Lung microvascular endothelial cell (primary cell): ENCODE measurements at places on chromosomes 6 and 20. TPM values are rescaled to one million over a fixed set of nuclear protein-coding genes. Genes with fewer than 3 reads are reported as not detected.

The GPX5 gene
- not detected in 2 replicates for total RNA-seq

DNA sequence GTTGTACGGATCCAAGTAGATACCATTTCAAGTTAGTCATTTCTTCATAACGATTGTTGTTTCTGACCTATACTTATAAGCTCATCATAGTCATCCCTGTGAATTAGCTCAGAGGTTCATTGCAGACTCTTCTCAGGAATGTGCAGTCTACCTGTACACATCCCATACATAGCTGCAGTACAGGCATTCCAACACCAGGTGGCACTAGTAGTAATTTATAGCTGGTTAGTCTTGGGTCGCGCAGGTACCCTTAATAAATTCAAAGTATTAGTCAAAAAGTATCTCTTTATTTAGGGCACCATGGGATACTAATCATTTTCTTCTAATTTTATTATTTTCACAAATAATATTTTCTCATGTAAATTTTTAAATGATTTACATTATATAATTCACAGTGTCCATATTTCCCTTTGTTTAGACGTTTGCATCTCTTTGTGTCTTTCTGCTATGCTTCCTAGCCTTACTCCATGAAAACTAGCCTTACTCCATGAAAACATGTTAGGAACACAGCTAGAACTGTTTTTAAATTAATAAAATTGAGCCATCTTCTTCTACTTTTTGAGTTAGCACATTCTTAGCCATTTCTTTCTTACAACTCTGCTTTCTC lies 128.6 kb upstream of the FAM83B start:
- peak; percentile 48 for DNase-seq

The MYB gene
- not detected in 2 replicates for total RNA-seq

DNA sequence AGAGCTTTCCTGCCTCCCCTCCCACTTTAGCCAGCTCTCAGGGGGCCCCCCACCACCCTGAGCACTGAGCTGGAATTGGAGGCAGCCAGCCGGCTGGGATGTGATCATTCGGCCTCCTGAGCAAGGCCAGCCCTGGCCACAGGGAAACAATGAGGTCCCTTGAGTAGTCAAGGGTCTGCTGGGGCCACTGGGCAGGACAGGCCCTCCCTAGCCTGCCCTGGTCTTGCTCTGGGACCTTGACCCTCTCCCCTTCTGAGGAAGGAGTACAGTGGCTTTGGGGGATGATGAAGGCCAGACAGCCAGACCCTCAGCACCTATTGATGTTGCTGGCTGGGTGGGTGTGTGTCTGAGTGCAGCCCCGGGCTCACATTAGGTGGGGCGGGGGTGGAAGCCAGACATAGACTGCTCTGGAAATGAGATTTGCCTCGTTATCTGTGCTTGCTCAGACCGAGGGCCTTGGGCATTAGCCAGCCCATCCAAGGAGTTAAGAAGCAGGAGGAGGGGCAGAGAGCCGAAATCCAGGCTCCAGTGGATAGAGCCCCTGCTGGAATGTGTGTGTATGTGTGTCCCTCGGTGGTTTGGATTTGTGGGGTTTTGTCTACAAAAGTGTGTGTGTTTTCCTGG lies 21.3 kb downstream of the CD40 start:
- no peak for DNase-seq

The TFAP2C gene
- total RNA-seq = not detected in 2 replicates

GRCh38 chr6:141653590-141653989 lies 479.1 kb upstream of the GJE1 start:
- DNase-seq = no peak

GRCh38 chr6:117482240-117483003 lies at the start of gene DCBLD1:
TSS of gene DCBLD1 (plus strand) at chr6:117482674. CDS start at chr6:117482782, 108 bp downstream.
- peak; percentile 85 for DNase-seq
